ENCODE measurements at places on chromosomes 12 and 14.

DNA sequence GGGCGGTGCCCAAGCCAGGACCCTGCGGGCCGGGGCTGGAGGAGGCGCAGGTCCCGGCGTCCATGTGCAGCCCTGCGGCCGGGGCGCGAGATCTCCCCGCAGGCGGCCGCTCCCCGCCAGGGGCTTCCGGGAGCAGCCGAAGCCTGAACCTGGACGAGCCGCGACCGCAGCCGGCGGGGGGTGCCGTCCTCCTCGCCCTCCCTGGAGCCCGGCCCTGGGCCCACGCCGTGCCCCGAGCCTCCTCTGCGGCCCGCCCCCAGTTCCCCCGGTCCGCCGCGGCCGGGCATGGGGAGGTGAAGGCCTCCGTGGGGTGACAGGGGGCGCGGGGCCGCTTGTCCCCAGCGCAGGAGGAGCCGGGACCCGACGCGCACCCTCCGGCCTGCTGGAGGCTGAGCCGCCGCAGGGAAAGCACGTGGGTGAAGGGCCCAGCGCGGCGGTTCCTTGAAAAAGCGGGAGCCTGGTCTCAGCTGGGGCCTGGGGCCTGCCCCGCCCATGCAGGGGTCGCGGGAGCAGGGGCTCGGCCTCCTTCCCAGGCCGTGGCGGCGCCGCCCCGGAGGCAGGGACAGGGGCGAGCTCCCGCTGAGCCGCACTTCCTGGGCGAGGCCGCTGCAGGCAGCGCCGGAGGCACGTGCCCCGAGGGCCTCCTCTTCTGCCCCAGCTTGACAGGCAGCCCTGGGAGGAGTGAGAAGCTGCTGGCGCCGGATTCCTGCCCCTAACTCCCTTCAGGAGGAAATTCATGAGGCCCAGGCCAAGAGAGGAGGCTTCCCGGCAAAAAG lies 55.6 kb upstream of the PPP2R5C start:
- peak; percentile 67 for DNase-seq

DNA sequence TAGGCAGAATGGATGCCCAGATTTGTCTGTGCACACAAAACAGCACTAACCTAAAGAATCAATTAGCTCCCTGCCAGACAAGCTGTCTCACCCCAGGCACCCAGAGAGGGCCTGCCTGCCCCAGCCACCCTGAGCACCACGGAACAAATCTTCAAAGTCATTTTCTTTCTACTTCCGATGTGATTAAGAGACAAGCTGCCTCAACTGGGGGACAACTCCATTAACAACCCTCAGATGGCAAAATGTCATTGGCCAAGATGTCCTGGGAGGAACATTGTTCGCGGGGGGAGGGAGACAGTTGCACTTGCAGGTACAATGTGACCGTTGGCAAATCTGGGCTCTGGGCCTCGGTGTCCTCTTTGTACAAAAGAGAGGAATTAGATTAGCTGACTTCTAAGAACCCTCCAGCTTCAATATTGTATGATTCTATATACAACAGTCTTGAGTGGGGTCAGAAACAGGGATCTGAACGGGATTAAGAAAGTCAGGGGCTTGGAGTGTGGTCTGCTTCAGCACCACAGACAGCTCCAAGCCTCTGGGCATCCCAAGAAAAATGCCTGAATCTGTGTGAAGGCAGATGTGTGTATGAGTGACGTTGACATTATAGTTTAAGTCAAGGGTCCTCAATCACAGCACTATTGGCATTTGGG lies 42.8 kb upstream of the CMKLR1 start:
- no peak for DNase-seq

DNA sequence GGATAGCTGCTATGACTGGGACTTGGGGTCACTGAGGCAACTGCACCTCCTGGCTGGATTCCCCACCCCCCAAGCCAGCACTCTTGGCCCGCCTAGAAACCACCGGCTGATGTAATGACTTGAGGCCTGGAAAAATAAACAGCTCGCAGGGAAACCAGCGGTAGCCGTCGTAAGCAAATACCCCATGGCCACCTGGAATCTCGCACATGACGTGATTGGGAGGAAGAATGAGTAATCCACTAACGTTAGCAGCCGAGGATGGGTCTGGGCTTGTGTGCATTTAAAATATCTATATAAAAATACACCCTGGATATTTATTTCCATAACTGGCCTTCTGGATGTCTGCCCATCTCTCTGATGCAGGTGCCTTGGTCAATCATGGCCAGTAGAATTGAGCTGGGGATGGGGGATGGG lies 120.1 kb downstream of the SMOC1 start:
- no peak for DNase-seq

DNA sequence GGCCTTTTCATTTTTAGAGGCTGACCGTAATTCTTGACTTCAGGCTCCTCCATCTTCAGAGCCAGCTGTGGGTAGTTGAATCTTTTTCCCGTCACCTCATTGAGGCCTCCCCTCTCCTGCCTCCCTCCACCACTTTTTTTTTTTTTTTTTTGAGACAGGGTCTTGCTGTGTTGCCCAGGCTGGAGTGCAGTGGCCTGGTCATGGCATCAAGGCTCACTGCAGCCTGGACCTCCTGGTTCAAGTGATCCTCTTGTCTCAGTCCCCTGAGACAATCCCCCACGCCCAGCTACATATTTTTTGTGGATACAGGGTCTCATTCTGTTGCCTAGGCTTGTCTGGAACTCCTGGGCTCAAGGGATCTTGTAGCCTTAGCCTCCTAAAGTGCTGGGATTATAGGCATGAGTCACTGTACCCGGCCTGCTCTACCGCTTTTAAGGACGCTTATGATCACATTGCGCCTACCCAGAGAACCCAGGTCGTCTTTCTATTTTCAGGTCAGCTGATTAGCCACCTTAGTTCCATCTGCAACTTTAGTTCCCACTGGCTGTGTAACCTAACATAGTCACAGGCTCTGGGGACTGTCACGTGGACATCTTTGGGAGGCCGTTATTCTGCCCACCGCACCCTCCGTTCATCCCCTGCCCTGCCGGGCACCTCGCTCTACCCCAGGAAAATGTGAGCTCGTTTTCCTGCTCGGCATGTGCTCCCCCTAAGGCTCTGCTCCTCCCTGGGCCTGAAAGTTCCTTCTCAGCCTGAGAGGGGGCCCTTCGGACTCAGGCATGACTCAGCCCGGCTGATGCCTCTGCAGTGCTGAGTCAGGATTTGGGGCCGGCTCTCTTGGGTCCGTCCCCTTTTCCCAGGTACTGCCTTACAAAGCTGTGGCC lies 13.4 kb downstream of the TNFAIP2 start:
- no peak for DNase-seq

- DNase-seq = no peak
Observed at GRCh38 chr14:96117101-96117897, 78.1 kb downstream of the C14orf132 start.

DNA sequence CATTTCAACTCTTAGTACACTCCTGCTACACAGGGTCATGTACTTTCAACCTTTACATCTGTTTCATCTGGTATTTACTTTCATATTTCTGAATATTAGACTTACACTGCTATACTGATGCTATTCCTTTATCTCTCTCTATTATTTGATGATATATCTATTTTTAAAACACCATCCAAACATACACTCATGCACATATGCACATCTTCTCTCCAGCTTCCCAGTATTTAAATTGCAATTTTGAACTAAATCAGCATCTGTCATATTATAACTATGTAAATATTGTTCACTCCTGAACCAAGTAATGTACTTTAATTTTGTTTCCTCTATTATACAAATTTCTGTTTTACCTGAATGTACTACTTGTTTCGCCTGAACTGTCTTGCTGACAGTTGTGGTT lies 293.6 kb upstream of the FLRT2 start:
- no peak for DNase-seq

- DNase-seq = no peak
Observed at GRCh38 chr12:107339487-107339886, 246.1 kb upstream of the CRY1 start.

DNA sequence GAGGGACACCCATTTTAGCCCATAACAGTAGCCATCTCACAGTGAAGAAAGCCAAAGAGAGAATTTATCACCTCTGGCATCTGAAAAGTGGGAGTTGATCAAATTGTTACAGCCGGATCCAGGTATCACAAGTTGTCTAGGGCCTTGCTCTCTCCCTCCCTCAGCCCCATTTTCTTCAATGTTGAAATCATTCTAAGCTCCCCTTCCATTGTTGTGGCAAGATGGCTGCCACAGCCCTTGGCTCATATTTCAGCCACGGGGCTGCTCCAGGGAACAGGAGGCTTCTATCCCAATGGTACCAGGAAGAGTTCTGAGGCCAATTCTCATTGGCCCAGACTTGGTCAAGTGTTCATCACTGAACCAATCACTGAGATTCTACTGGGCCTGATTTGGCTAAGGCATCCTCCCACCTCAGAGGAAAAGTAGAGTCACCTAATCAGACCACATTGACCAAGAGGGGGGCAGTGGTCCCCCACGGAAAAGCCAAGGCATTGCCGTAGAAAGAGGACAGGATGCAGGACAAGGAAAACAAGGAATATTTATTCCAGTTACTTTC lies 106.2 kb downstream of the GPATCH2L start:
- no peak for DNase-seq

DNA sequence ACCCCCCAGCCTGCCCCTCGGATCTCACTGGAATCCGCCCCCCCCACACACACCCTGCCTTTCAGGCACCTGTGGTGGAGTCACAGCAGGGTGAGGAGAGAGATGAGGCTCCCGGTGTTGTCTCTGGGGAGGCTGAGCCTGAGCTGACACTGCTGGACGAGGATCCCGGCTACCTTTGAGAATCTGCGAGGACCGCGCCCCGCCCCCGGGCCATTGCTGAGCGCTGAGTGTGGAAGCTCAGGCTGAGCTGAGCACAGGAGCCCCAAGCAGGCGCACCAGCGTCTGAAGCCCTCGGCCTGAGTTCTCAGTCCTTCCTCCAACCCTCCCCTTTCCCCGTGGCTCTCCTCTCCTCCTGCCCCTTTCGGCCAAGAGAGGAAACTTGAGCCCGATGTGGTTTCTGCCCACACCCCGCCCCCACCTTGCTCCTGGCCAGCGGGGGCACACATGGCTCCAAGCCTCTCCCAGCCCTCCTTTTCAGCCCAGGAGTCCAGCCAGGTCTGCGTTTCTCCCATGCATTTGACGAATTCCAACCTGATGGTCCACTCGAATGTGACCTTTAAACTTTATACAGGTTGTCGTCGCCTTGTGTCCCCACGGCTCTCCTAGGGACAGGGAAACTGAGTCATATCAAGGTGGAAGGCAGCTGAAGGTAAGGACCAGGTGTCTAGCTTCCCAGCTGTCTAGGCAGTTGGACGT lies at the start of gene NFE2:
NFE2 (minus strand) TSS at position 284 of the 696 bp plus-strand sequence. CDS start 5,767 bp downstream, outside the sequence.
- DNase-seq = peak; percentile 19

DNA sequence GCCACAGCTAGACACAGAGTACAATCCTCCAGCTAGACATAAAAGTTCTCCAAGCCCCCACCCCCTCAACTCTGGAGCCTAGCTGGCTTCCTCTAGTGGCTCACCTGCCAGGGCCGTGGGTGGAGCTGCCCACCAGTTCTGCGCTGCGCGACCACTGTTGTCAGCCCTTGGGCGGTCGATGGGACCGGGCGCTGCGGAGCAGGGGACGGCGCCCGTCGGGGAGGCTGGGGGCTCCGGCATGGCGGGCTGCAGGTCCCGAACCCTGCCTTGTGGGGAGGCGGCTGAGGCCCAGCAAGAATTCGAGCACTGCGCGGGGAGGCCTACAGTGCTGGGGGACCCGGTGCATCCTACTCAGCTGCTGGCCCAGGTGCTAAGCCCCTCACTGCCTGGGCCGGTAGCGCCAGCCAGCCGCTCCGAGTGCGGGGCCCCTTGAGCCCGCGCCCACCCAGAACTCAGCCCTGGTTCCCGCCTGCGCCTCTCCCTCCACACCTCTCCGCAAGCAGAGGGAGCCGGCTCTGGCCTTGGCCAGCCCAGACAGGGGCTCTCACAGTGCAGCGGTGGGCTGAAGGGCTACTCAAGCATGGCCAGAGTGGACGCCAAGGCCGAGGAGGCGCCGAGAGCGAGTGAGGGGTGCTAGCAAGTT lies 51.0 kb downstream of the RTN1 start:
- DNase-seq = no peak

GRCh38 chr14:62118871-62119270 lies 356.7 kb downstream of the SNAPC1 start:
- no peak for DNase-seq

DNA sequence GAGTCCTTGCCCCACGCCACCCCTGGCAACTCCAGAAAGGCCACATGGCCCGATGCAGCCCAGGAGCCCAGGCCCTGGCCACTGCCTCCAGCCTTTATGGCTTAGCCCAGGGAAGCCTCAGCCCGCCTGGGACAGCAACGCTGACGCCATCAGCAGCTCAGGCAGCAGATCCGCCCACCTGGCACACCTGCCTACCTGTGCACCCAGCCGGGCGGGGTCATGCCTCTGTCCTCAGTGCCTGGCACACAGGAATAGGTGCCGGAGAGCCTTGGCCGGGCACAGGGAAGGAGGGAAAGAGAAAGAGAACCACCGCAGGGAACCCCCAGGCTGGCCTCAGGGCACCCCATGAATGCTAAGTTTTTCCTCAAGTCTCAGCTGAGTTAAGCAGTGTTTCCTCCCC lies 21.1 kb downstream of the BEGAIN start:
- DNase-seq = no peak

DNA sequence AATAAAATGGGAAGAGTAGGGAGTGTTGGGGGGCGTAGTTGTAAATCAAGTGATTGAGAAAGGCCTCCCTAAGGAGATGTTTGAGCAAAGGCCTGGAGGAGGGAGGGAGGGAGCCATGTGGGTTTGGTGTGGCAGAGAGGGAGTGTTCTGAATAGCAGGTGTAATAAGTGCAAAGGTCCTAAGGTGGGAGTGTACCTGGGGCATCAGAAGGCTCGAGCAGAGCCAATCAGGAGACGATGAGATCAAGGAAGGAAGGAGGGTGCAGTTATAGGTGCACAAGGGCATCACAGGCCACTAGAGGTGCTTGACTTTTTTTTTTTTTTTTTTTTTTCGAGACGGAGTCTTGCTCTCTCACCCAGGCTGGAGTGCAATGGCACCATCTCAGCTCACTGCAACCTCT lies 77.9 kb upstream of the PLXNC1 start:
- DNase-seq = no peak
